ENCODE measurements at places on chromosomes 6 and 20.

DNA sequence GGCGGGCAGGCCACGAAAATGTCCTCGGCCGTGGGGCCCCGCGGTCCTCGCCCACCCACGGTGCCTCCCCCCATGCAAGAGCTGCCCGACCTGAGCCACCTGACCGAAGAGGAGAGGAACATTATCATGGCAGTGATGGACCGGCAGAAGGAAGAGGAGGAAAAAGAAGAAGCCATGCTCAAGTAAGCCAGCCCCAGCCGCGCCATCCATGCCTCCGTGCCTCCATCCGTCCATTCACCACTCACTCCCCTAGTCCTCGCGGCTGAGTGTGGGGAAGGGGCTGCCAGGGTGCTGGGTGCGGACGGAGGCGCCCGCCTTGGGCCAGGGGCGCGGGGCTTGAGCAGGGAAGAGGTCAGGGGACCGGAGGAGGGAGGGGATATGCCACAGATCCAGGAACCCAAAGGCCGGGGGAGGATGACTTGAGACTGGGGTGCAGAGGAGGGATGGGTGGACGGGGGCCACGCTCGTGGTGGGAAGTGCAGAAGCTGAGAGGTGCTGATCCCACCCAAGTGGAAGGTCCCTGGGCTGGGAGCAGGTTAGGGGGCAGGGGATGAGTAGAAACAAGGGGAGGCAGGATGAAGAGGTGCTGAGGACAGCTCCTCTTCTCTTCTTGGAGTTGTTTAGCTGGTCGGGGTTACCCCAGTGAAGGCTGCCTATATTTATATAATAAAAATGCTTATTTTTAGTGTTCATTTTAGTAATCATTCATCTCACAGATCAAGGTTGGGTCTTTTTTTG is 825 bp downstream of the RIMS1 start:
- peak; percentile 5 for DNase-seq

GRCh38 chr6:15020119-15020770 is 225.6 kb upstream of the JARID2 start:
- no peak for DNase-seq

DNA sequence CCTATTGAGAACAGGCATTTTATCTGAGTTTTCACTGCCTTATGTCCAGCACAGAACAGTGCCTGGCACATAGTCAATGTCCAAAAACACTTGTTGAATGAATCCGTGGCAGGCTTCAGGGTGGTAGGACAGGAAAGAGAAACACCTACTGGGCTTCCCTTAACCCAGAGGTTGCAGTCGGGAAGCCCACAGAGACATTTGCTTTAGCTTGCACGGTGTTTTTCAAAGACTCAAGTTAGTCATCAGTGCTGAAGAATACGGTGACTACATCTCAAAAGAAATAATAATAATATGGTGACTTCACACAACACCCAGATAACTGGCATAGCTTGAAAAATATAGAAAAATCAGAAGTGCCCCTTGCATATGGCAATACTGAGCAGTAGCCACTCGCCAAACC is 160.4 kb downstream of the CD83 start:
- DNase-seq, result no peak

- no peak for DNase-seq
Observed at GRCh38 chr6:7150381-7151064, 42.8 kb downstream of the RREB1 start.

Data from neural crest cell (in vitro differentiated cells).